C1 segment of cervical spinal cord (tissue), 14 donors: ENCODE measurements at places on chromosomes 6 and 20.

DNA sequence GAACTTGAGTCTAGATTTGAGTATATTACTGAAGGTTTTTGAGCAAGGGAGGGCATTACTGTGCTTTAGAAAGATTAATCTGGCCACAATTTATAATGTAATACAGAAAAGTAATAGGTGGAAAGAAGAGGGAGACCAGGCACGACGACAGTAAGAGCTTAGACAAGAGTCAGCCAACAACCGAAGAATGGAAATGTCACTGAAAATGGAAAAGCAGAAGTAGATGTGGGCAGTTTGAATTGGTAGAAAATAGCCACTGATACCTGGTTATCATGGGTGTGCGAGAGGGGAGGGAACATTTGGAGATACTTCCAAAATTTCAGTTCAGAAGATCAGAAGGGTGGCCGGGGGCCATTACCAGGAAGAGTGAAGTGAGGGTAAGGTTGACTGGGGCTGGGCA lies 339.1 kb downstream of the UTRN start:
- DNase-seq = no peak

- DNase-seq = no peak
Observed at GRCh38 chr6:13491538-13491937, 4.1 kb upstream of the GFOD1 start.

DNA sequence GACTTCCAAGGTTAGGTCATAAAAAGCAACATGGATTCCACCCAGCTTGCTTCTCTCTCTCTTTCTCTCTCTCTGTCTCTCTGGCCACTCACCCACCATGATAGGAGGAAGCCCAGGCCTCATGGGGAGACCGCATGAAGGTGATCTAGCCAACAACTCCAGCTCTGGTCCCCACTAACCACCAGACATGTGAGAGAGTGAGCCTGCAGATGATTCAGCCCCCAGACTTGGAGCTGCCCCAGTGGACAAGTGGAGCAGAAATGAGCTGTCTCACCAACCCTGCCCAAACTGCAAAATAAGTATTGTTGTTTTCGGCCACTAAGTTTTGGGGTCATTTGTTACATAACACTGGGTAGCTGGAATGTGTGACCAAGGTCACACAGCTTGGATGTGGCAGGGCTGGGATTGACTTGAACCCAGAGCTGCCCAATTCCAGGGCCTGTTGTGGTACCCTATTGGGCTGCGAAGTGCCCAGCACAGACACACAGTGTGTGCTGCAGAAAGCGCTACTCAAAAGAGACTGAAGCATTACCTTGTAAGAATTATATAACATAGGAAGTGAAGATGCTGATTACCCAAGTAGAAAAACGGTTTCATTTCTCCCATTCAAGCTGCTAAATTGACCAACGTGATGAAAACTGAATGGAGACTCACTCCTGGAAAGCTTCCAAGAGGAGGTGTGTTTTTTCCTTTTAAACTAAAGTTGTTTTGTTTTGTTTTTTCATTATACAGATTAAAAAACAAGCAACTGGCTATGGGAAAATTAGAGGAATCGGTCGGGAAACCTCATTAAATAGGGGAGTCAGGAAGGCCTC lies 9.1 kb upstream of the TLDC2 start:
- no peak for DNase-seq

- no peak for DNase-seq
Observed at GRCh38 chr20:57878786-57879424, 169.1 kb upstream of the PMEPA1 start.
